Breast epithelium (tissue), 4 donors: ENCODE measurements at places on chromosomes 4 and X.

- no peaks in the 10 kb centered on the region for H3K4me1 ChIP-seq
- H3K4me3 ChIP-seq = no peak overlapping the region
- no peaks in the 10 kb centered on the region for H3K27me3 ChIP-seq
These were observed 498.1 kb upstream of the CPEB2 start for GRCh38 chr4:14504162-14504561.

- H3K4me1 ChIP-seq = no peaks in the 10 kb centered on the region
- H3K4me3 ChIP-seq = no peak overlapping the region
- H3K27ac ChIP-seq = no peak overlapping the region
- no peak for DNase-seq
These were observed 35.0 kb upstream of the BCOR start for GRCh38 chrX:40132751-40133150.

DNA sequence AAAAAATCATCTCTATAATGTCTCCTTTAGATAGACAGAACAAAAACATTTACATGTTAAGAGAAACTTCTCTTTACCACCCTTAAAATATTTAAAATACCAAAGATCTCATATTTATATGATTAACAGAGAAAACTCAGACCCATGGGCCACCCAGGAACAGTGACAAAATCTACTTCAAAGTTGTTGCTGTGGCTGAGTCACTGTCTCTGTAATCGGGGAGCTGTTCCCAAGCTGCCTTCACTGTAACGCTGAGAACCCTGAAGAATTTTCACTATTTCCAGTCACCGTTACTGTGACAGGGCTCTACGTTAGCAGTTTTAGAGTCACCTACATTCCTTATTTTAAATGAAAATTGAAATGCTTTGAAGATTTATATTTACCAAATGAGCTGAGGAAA, 9.0 kb upstream of the DAPP1 start:
- no peak for DNase-seq
- no peak overlapping the region for H3K27ac ChIP-seq
- H3K4me1 ChIP-seq = no peaks in the 10 kb centered on the region
- H3K36me3 ChIP-seq = no peaks in the 10 kb centered on the region

DNA sequence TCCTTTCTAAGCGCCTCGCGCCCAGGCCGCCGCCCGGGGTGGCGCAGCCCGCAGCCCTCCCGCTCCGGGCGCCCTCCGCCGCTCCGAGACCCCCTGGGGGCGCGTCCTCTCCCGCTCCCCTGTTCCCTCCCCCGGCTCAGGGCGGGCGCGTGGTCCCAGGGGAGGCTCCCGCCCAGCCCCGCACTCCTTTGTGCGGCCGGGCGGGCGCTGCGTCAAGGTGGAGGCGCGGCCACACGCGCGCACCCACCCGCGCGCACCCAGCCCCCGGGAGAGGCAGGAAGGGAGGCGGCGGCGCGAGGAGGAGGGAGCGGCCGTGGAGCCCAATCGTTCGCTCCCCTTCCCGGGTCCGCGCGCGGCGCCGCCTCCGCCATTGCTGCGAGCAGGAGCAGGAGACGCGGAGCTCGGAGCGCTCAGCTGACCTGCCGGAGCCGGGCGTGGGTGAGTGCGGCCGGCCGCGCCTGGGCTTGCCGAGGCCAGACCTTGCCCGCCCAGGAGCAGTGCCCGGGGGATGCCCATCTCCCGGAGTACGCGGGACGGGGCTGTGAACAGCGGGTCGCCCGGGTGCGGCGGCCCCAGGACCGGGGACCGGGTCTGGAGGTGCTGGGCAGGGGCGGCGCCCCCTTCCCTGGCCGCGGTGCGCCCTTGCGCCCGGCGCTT, at the start of gene NSG1:
NSG1 (plus strand) TSS at position 367 of the 657 bp plus-strand sequence. CDS start 528 bp downstream, outside the sequence.
- H3K4me1 ChIP-seq = peaks cover 13% of the 10 kb centered on the region
- H3K36me3 ChIP-seq = no peaks in the 10 kb centered on the region
- H3K4me3 ChIP-seq = peak within 1 kb of the TSS; percentile 58
- DNase-seq = no peak

GRCh38 chrX:9542761-9543111, 77.9 kb downstream of the TBL1X start:
- no peaks in the 10 kb centered on the region for H3K36me3 ChIP-seq
- H3K27me3 ChIP-seq = no peaks in the 10 kb centered on the region
- no peak overlapping the region for H3K4me3 ChIP-seq
- no peak for DNase-seq
- H3K4me1 ChIP-seq = no peaks in the 10 kb centered on the region

DNA sequence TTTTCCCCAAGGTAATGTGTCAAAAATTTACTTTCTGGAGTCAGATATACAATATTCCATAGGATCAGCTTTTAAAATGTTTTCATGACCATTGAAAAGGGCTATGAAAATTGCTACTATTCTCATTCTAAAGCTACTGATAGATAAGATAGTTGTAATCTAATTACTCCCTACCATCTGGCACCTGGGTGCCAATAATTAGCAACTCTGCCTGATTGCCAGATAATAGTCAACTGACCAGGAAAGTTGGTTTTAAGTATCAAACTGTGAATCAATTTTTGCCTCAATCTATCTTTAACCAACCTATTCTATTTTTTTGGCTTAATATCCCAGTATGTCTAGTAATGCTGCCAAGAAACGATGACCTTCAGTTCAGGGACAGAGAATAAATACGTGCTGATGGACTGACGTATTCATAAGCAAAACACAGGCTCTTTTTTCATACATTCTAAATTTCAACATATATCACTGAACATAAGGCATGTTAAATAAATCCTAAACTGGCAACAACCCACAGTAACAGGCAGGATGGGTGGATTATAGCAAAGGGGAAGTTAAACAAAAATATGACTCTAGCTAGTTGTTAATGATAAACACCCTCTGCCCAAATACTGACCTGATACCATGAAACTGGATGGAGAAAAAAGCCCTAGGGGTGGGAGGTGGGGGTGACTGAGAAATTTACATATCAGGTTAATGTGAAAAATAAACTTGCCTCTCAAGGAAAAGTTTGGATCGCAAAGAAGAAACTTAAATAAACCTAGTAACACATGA, 18.2 kb downstream of the SH3RF1 start:
- H3K4me3 ChIP-seq = no peak overlapping the region
- no peaks in the 10 kb centered on the region for H3K36me3 ChIP-seq
- no peaks in the 10 kb centered on the region for H3K27me3 ChIP-seq
- H3K27ac ChIP-seq = peak overlapping the region; percentile 73
- H3K4me1 ChIP-seq = peaks cover 5% of the 10 kb centered on the region

GRCh38 chr4:79225360-79225759, 100.5 kb downstream of the NAA11 start:
- no peak overlapping the region for H3K4me3 ChIP-seq
- H3K27ac ChIP-seq = no peak overlapping the region
- no peak for DNase-seq
- H3K36me3 ChIP-seq = no peaks in the 10 kb centered on the region

- H3K4me3 ChIP-seq = no peak overlapping the region
- peaks cover 14% of the 10 kb centered on the region for H3K27me3 ChIP-seq
- no peak overlapping the region for H3K27ac ChIP-seq
- no peaks in the 10 kb centered on the region for H3K4me1 ChIP-seq
- no peaks in the 10 kb centered on the region for H3K36me3 ChIP-seq
These were observed 33.9 kb upstream of the CDX4 start for GRCh38 chrX:73412930-73413329.

- DNase-seq = no peak
- H3K27ac ChIP-seq = peak overlapping the region; percentile 69
- no peaks in the 10 kb centered on the region for H3K4me1 ChIP-seq
These were observed 4.5 kb upstream of the MAML3 start for GRCh38 chr4:140158365-140159030.

DNA sequence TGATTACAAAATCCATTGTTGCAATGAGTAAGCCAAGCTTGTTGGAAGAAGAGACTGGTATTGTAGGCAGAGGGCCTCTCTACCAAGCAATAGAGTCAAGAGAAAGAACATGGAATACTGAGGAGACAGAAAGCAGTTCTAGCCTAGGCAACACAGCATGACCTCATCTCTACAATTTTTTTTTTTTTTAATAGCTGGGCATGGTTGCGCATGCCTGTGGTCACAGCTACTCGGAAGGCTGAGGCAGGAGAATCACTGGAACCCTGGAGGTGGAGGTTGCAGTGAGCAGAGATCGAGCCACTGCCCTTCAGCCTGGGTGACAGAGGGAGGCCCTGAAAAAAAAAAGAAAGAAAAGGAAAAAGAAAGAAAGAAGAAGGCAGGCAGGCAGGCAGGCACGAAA, 11.7 kb upstream of the ZBTB33 start:
- no peaks in the 10 kb centered on the region for H3K36me3 ChIP-seq
- no peak overlapping the region for H3K4me3 ChIP-seq
- H3K4me1 ChIP-seq = no peaks in the 10 kb centered on the region
- H3K27ac ChIP-seq = no peak overlapping the region
- H3K27me3 ChIP-seq = no peaks in the 10 kb centered on the region
- no peak for DNase-seq
